ENCODE measurements at places on chromosomes 1 and 21.

- no peak for DNase-seq
These were observed 32.7 kb upstream of the SYCP1 start for GRCh38 chr1:114821978-114822377.

- DNase-seq = no peak
These were observed 33.0 kb downstream of the CAMK1G start for GRCh38 chr1:209616366-209617046.

- no peak for DNase-seq
These were observed 336.6 kb upstream of the LYPLAL1 start for GRCh38 chr1:218837051-218837450.

DNA sequence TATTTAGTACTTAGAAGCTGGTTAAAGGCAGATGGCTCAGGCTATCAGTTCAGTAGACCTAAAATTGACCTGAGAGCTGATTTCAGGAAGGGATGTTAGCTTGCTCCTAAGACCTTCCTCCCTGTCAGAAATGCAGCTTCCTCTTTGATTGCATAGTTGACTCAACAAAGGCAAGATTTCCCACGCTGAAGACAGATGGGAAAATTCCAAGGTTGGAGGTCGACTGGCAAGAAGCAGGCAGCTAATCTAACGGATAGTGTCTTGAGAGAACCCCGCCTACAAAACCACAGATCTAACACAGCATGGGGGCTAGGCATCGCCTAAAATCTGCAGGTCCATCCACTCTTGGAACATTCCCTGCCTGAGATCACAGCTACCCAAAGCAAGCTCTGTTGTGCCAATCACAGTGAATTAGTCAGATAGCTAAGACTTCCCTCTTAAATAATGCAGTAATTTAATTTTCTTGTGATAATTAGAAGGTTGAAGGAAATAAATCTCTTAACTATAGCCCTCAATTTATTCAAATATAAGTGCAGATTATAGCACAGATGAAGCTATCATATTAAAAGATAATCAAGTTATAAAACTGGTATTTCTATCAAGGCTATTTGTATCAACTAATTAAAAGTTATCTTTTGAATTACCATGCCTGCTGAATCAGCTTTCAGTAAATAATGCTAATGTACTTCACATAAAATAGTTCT lies 357.8 kb upstream of the SGIP1 start:
- DNase-seq = no peak

DNA sequence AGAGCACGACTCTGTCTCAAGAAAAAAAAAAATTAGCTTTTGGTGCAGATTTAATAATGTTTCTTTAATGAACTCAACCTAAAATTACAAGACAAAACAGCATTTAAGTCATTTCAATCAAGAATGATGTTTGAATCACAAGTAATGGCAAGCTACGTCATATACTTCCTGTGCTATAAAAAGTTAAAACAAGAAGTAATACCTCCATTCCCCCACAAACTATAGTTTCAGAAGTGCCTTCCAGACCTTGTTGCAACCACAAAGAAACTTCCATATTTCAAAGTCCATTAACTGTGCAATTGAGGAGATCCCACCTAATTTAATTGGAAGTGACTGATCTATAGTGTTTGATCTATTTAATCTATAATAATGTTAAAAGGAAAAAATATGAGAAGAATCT lies 15.1 kb downstream of the NRDC start:
- DNase-seq = no peak

DNA sequence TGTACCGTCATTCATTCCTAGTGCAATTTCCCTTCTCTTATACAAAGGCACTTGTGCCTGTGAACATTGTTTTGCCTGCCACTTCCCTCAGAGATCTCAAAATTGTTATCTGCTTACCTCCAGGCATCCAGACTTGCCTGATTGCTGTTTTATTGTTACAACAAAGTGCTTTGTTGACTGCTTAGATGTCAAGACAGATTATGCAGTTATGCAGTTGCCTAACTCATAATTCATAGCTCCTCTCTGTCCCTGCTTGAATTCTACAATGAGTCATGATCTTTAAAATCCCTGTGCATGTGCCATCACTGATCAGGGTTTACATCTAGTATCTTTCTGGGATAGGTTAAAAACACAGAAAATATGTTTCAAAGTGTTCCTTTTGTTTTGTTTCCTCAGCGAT lies 24.5 kb downstream of the CXADR start:
- DNase-seq = no peak

DNA sequence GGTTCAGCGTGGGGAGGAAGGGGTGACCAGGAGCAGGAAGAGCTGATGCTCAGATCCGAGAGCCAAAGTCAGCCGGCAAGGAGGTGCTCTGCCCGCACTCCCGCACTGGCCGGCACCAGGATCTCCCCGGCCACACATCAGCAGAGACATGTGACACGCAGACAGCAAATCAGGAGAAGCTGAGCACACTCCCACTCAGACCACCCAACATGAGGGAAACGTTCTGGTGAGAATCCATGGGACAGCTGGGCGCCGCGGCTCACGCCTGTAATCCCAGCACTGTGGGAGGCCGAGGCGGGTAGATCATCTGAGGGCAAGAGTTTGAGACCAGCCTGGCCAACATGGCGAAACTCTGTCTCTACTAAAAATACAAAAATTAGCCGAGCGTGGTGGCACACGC lies 18.6 kb upstream of the PTTG1IP start:
- no peak for DNase-seq

- DNase-seq = no peak
These were observed 13.0 kb downstream of the STRIP1 start for GRCh38 chr1:110047463-110047862.

- no peak for DNase-seq
These were observed 58.7 kb upstream of the ABCG1 start for GRCh38 chr21:42160111-42160721.

DNA sequence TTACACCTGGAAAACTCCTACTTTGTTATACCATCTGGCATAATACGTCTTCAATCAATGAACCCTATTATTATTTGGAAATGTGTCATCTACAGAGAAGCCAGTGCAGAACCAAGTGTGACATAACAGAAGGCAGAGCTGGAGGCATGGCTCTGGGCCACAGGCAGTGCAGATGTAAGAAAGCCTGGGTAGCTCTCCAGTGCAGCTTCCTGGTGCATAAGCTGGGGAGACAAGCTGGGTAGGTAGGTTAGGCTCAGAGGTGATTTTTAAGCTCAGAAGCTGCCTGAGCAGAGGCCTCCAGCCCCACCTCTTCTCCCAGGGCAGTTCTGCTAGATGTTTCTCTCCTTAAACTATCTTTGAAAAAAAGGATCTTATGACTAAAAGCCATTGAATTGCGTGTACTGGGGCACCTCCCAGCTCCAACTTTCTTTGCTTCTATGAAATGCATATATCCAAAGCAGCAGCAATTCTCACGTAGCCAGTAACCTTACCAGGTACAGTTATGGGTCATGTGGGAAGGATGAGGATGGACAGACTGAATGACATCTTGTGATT lies 30.7 kb downstream of the AKNAD1 start:
- DNase-seq = no peak

DNA sequence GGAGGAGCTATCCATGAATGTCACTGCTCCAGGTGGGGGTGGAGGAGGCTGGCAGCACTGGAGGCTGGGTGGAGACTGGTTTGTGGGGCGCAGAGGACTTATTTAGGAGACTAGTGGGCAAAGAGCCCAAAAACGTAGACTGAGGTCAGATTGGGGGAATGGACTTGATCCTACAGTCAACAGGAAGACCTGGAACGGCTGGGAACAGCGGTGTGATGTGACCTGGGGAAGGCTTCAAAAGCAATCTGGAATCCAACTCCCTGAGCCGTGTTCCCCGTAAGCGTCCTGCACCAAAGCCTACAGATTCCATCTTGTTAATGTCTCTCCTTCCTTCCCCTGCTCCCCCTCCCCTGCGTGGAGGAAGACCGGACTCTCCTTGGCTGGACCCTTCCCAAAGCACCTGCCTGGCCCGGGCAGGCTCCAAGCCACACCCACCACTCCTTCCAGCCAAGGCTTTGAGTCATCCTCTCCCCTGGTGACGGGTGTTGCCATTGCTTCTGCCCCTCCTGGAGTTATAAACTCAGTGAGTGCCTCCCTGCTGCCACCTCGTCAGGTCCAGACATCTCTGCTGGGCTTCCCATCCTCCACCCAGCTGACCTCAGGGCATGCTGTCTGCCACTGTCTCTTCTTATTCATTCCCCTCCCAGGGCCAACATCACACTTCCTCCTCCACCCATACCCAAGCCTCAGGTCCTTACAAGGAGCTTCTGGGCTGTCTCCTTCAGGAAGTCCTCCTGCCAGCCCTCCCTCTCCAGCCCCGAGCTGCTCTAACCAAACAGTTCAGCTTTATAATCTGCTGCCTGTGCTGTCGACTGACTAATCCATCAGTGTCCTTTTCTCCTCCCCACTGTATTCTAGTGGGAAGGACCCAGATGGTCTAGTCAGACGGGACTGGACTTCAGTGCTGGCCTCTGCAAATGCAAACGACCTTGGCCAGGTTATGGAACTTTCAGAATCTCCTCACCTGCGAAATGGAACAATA lies 1.6 kb upstream of the CLSTN1 start:
- DNase-seq = no peak

- no peak for DNase-seq
These were observed 7.3 kb downstream of the IL24 start for GRCh38 chr1:206904423-206905142.

- no peak for DNase-seq
These were observed 34.5 kb downstream of the EBNA1BP2 start for GRCh38 chr1:43137445-43138052.

GRCh38 chr1:30303387-30303786 lies 420.0 kb downstream of the MATN1 start:
- DNase-seq = no peak

DNA sequence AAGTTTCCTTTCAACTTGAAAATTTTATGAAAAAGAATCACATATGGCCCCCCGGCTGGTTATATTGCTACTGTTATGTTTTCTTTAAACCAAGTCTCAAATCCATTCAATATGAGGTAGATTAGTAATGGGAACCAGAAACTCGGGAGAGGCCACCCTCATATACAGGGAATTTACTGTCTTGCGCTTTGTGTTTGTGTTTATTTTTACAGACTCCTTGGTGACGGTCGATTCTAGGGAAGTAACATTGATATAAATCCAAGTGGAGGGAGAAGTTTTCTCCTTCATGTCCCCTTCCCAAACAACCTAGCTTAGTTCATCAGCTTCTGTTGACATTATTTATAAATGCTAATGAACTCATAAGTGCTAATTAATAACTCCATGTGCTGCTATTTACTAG lies 163.5 kb upstream of the LMO4 start:
- no peak for DNase-seq

DNA sequence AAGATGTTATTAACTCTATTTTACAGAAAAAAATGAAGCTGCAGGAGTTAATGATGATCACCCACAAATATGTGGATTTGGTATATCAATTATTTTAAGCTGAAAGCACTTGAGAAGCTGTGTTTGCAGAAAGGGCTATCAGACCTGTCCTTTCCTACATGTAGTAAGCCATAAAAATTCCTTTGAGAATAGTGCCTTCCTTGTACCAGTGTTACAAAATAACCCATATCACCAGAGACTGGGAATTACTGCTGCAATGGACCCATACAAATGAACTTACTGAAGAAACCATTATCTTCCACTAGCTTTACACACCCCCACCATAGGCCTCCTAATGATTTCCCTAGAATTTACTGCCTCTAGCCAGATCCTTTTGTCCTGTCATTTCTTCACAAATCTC lies 99.2 kb upstream of the ZRANB2 start:
- no peak for DNase-seq

DNA sequence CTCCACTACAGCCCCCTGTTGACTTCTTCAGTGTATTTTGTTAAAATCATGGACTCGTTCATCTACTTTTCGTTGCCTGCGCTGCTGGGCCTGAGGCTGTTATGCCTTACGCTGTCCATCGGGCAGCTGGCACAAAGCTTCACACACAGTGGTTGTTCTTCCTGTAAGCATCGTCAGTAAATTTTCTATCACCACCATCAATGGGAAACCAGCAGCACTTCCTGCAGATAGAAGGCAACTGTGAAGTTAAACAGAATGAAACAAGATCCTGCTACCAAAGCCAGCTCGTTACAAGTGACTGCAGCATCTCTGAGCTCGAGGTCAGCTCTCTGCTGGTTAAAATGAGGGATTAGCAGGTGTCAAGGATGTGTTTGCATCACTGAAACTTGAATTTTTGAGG lies 21.9 kb upstream of the PADI6 start:
- DNase-seq = no peak

GRCh38 chr1:220681220-220681880 lies 8.8 kb upstream of the C1orf115 start:
- DNase-seq = no peak

- no peak for DNase-seq
These were observed 2.0 kb upstream of the OR2AK2 start for GRCh38 chr1:247962911-247963588.

DNA sequence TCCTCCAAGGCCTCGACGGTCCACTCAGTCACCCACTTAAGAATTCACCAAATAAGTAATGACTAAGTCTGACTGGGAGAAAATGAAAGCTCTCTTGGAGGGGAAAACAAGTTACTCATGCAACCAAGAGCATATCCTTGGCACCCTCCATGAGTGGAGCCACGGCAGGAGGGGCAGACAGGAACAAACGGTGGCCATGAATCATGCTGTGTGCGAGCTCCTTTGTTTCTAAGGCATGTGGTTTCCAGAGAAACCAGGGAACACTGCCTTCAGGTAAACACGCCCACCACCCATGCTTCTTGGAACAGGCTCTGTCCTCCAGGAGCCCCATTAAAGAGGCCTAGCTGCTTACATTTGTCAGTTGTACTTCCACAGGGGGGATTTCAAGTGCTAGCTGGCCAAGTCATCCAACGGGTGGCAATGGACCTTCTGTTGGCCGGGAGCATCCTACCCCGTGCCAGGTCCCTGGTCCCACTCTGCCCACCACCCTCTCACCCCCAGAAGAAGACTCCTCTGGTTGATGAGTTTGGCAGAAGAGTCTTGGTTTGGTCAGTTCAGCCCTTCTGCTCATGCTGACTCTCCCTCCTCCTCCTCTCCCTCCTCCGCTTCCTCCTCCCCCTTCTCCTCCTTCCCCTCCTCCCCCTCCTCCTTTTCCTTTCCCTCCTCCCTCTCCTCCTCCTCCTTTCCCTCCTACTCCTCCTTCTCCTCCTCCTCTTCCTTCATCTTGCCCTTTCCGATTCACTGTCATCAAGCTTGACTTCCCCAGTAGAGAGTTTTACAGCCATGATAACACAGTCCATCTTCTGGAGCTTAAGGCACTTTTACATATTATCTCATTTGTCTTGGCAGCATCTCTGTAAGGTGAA lies 107.6 kb downstream of the CCDC185 start:
- DNase-seq = no peak

DNA sequence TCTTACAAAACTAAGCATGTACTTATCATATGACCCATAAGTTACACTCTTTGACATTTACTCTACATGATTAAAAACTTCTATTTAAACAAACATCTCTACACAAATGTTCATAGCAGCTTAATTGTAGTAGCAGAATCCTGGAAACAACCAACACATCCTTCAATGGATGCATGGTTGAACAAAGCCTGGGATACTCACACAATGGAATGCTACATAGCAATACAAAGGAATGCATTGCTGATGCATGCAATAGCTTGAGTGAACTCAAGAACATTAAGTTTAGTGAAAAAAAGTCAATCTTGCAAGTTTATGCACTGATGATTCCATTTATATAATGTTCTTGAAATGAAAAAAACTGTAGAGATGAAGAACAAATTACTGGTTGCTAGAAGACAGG lies 686.9 kb downstream of the LRRIQ3 start:
- no peak for DNase-seq

GRCh38 chr1:22379566-22379965 lies 72.1 kb upstream of the ZBTB40 start:
- DNase-seq = no peak

Data from stimulated activated CD8-positive, alpha-beta memory T cell treated with anti-CD3 and anti-CD28 coated beads, Interleukin-4, amount 100 ng/mL, for 4 hours (primary cell).